Stimulated activated CD4-positive, alpha-beta T cell treated with anti-CD3 and anti-CD28 coated beads, Interleukin-2, amount 100 ng/mL, for 4 hours (primary cell): ENCODE measurements at places on chromosomes 3 and 15.

- no peak for DNase-seq
Measured at GRCh38 chr3:194312186-194312742, 38.9 kb downstream of the CPN2 start.

- peak; percentile 10 for DNase-seq
Measured at GRCh38 chr15:72532991-72533601, 59.0 kb downstream of the ARIH1 start.

DNA sequence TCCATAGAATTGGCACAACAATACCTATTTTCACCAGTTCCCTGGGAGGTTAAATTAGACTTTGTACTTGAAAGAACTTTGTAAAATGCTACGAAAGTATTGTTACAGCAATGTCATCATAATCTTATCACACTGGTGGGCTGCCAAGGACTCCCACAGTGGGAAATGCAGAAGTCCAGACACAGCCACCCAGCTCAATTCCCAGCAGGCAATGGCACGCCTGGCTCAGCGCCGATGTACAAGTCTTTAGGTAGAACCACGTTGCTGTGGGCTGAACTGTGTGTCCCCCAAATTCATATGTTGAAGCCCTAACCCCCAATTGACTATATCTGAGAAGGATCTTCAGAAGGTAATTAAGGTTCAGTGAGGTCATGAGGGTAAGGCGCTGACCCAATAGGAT, 12.3 kb downstream of the MYO5C start:
- DNase-seq, result no peak

DNA sequence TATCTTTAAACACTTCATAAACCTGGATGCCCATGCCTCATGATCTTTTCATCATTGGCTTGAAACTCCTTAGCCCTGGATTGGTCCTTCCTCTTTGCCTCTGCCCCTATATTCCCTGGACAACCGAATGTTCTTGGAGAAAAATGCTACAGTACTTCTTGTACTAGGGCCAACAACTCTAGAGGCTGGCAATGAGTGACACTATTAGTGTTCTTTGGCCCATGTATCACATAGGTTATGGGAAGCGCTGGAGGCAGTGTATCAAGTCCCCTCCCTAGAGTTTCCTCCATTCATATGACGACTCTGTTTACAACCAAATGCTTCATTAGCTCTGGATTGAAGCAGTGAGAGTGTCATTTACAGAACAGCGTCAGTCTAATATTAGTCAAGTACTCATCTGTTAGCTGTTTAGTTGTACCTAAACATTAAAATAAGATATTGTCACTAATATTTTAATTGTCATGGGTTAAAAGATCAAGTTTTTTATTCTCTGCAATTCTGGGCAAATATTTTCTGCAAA, 66.4 kb upstream of the MYO5C start:
- no peak for DNase-seq

DNA sequence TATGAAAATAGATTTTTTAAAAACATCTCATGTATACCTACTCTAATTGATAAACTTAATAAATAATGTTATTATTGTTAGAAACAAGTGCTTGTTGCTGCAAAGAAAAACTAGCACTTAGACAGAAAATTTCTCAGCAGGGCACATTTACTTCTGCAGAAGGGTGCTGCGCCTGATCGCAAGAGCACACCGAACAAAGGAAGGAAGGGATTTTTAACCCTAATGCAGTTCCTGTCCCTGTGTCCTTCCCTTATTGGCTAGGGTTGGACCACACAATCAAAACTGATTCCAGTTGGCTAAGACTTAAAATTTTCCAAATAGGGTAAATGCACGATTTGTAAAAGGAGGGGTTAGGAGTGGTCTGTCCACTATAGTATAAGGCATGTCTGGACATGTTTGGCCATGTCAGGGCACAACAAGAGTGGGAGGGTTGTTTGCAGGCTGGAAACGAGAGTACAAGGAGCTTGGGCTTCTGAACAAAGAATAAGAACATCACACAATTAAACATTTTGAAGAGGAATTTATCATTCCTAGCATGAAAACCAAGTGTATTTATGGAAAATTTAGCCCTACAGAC, 4.7 kb downstream of the DTWD1 start:
- DNase-seq, result no peak

- DNase-seq, result no peak
Measured at GRCh38 chr3:23648326-23648995, 157.3 kb upstream of the UBE2E1 start.

GRCh38 chr3:117243657-117244056, 534.1 kb downstream of the TUSC7 start:
- no peak for DNase-seq

GRCh38 chr15:68962465-68962864, 32.1 kb downstream of the SPESP1 start:
- DNase-seq, result no peak

DNA sequence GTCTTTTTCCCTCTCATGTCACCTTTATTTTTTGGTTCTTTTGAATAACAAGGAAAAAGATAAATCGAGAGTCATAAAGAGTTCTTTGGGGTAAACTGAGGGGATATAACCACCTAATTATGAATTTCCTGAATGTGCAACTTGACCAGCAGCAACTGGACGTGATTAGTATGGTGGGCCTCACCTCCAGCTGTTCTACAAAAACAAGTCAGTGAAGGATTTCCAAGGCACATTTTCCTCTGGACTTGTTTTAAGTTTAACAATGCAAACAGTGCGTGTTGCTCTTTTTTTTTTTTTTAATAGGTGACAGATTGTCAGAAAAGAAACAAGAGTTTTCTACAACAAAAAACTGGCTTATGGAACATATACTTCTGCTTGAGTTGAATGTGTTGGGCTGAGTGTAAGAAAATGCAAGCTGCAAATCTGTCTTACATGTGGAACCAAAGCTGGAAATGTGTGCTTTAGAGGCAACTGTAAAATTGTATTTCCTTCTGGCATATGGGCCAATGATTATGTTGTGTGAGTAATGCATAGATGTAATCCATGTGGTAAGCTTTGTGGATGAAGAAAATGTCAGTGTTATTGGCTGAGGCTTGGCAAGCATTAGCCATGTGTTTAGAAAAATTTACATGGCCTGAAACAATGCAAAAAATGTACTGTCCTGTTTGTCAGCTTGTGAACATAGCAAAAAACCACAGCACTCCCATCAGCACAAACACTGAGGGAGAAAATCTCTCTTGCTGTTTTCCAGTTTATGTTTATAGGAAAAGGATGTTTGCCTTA, 44.5 kb upstream of the FNDC3B start:
- no peak for DNase-seq
